ENCODE measurements at places on chromosomes 5 and 9.

DNA sequence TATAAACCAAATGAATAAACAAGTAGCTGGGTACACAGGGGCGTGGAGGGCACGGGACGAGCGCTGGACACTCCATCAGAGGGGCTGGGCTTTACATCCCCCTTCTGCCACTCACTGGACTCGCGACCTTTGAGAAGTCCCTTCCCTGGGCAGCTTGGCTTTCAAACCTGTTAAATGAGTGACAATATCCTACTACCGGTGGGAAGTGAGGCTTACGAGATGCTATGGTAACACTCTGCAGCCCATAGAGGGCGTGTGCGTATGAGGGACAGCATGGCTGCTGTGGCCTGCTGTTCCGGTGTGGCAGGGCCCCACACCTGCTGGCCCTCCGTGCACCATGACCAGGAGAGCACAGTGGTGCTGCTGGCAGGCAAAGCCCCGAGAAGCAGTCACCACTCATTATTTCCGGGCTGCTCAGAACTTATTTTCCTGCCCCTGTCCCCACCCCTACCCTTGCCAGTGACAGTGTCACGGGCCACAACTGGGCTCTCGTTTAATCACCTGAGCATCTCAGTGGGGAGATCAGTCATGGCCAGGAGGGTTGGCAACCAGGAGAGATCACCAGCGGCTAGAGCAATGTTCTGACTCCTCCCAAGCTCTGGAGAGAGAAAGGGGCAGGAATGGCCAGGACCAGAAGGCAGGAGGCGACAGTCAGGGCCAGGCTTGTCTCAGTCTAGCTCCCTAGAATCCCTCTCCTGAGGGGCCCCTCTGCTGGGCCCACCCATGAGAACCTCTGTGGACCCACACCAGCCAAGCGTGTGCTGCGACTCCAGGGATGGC, 10.5 kb downstream of the CLTB start:
- DNase-seq, result no peak

DNA sequence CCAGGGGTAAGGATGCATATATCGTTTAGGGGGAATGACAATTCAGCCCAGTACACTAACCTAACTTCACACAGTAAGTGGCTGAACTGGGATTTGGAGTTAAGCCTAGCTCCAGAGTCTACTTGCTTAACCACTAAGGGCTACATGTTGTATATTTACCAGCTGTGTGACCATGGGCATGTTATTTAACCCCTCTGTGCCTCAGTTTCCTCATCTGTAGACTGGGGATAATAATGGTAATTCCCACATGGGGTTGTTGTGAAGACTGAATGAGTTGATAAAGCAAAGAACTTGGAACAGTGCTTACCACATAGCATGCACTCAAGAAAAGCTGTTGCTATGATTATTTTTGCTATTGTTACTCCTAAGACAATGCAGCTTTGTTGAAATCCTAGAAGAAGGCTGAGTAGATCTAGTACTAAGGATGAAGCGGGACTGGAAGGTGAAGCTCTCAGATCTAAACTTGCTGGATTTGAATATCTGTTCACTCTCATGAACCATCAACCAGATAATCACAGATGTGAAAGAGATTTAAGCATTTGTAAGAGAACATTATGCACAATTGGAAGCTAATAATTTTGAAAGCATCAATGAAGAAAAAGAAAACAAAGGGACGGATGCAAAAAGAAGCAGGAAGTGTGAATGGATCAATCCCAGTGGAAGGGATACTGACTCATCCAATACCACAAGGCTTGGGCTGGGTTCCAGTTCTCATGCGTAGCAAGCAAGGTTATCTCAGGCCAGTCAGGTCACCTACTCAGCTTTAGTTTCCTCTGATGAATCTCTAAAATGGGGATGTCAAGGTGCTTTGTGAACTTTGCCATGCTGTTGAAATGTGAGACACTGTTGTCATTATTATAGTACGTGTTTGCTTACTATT, 78.5 kb upstream of the TBC1D2 start:
- no peak for DNase-seq

DNA sequence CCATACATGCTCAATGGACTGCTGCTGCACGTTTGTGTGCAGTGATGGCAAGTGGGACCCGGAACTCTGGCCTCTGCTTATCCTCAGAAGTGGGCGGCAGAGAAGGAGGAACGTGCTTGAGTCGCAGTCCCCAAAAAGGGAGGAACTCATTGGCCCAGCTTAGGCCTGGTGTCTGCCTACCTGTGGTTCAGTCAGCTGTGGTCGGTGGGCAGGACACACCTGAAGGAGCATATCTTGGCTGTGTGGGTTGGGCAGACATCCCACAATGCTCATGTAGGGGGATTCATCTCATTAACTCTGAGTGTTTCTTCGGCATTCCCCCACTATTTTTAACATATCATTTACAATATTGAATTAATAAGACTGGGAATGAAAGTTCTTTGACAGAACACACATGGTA, 122.9 kb upstream of the IL12B start:
- no peak for DNase-seq

GRCh38 chr5:128228008-128228407, 144.4 kb downstream of the SLC12A2 start:
- no peak for DNase-seq

DNA sequence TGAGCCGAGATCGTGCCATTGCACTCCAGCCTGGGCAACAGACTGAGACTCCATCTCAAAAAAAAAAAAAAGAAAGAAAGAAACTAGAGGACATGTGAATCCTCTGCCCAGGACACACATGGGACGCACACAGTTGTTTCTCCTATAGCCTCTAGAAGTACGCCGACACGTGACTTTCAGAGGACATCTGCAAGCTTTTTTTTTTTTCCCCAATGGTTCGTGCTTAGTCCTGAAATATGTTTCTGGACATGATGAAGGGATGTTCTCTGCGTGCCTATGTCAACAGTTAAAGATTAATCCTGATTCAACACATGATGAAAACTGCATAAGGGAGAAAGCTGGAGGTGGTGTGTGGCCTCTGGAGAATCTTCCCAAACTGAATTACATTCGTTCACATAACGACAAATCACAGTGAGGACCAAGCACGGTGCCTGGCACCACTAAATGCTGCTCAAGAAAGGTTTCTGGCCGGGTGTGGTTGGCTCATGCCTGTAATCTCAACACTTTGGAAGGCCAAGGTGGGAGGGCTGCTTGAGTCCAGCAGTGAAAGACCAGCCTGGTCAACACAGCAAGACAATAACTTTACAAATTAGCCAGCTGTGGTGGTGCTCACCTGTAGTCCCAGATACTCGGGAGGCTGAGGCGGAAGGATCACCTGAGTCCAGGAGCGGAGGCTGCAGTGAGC, 9.8 kb downstream of the COL23A1 start:
- DNase-seq, result no peak

- no peak for DNase-seq
These were observed 88.7 kb downstream of the PALM2AKAP2 start for GRCh38 chr9:109868722-109869121.

DNA sequence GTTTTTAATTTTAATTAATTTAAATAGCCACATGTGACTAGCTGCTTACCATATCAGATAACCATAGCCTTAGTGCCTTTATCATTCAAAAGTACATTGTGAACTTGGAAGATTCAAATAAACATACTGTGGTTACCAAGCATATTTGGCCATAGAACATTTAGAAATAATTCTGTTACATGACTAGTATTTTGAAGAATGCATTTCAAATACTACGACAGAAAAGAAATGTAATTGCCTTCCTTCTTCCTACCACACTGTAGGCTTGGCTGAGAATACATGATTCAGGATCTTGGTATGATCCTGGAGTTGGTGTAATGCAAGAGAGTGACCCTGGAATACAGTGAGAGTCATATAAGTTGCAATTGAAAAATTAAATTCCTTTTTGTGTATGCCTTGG, 109.7 kb upstream of the PCA3 start:
- no peak for DNase-seq

DNA sequence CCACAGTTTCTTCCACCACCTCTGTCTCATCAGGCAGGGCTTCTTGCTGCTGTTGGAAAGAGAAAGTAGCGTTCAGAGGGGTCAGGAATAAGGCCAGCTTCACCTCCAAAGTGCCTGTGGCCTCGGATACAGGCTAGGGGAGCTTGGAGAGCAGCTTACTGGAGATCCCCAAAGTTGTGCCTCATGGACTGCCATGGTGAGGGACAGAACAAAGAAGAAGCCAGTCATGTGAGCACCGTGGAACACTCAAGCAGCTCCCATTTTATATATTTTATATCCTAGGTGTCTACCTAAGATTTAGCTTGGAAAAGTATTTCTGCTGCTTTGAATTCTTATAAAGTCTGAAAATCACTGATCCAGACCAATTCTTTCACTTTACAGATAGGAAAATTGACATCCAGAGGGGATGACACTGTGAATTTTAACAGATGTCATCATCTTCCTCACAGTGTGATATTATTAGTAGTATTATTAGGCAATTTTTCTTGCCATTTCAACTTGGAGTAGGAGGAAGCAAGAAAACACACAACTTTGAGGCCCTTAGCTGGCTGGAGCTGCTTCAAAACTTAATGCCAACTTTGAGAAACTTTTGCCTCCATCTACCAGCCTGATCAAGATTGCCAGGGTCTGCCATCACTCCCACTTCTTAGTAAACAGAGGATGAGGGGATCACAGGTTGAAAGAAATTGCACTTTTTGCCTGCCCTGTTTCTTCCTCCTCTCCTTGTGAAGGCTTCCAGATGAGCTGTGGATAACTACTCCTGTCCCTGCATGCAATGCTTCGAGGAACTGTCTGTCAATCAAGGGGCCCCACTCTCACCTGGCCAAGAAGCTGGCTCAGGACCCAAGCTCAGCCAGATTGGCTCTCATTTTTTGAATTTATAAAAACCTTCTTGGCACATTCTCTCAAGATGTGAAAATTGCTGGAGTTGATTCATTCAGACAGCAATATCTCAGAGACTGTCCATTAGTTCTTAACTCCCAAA, 11.8 kb downstream of the SPARC start:
- DNase-seq, result no peak

GRCh38 chr9:18608371-18608770, 134.4 kb downstream of the ADAMTSL1 start:
- no peak for DNase-seq

GRCh38 chr5:34657274-34657921, 1.3 kb downstream of the RAI14 start:
- no peak for DNase-seq

DNA sequence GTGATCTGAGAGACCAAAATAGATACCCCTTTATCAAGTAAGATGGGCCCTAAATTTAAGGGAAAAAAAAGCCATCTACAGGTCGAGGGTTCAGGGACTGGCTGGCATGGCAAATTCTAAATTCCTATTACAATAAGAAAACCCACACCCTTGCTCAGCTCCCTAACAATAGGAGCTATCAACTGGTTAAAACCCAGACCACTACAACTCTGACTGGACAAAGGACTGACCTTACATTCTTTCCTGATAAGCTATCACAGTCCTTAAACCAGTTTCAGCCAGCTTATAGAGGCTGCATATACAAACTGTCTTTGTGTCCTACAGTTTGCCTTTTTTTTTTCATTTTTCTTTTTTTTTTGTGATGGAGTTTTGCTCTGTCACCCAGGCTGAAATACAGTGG, 803.6 kb downstream of the NR2F1-AS1 start:
- no peak for DNase-seq

DNA sequence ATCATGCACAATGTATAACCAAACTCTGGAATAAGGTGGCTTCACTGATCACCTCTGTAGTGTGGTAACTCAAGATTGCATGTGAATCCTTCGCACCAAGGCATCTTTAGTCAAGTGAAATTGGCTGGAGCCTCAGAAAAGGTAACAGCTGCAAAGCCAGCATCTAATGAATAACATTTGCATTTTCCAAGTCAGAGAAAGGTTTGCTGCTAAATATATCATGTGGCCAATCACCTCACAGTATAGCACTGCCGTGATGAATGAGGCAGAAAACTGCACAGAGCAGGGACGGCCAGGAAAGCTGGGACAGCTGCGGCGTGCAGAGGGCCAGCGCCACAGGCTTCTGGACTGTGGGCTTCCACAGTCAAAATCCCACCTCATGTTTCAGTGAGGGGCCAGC, 18.5 kb downstream of the MRPS27 start:
- no peak for DNase-seq

DNA sequence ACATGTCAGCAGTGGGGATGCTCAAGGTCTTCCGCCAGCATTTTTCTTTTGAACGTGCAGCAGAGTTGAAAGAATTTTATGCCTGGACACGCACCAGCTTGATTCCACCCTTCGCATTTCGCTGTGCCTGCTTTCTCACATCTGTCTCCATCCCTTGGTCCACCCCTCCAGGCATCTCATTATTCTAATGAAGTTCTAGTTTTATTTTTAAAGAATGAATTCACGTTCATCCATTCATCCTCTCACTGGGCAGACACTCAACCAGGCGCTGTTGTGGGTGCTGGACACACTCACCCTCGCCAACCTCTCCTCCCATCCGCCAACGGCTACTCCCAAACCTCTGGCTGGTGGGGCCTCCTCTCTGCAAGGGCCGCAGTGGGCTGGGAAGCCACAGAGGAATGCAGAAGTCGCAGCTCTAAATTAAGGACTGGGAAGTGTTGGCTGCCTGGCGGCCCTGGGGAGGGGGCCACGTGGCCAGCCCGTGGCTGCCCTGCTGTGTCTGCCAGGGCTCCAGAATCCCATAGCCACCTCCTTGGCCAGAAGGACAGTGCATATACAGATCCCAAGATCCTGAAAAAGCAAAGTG, 6.7 kb downstream of the SUSD3 start:
- no peak for DNase-seq

DNA sequence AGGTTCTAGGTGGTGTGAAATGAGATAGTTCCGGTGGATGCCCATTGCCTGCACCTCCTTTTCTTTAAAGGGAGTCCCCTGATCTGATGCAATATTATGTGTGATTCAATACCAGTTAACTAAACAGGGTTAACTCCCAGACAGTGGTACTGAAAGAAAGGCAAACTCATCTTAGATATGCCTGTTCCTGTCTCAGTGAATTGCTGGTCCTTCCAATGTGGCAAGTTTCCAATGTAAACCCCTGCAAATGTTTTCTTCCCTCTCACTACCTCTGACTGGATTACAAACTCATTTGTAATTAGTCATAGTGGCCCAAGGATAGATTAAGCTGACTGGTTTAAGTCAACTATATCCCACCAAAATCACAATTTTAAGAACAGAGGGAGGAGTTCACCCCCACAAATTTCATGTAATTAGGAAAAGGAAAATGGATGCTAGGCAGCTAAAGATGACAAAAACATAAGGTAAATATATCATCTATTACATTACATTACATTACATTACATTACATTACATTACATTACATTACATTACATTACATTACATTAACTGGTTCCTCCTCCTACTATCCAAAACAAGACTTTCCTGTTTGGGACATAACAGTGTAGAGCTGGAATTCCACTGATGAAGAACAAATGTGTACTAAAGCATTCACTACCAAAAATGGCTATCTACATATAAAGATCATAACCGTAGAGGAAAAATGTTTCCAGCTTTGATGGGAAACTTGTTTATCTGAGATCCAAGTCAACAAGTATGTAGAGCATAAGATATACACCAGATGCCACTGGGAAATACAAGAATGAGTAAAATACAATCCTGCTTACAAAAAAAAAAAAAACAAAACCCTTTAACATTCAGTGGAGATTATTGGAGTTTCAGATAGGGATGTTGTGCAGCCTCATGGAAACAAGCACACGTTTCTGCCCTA, 121.5 kb upstream of the SNX2 start:
- no peak for DNase-seq
